G401 (cell line): ENCODE measurements at places on chromosomes 5 and 9.

- DNase-seq: no peak
Measured at GRCh38 chr5:36887532-36887931, 11.0 kb downstream of the NIPBL start.

DNA sequence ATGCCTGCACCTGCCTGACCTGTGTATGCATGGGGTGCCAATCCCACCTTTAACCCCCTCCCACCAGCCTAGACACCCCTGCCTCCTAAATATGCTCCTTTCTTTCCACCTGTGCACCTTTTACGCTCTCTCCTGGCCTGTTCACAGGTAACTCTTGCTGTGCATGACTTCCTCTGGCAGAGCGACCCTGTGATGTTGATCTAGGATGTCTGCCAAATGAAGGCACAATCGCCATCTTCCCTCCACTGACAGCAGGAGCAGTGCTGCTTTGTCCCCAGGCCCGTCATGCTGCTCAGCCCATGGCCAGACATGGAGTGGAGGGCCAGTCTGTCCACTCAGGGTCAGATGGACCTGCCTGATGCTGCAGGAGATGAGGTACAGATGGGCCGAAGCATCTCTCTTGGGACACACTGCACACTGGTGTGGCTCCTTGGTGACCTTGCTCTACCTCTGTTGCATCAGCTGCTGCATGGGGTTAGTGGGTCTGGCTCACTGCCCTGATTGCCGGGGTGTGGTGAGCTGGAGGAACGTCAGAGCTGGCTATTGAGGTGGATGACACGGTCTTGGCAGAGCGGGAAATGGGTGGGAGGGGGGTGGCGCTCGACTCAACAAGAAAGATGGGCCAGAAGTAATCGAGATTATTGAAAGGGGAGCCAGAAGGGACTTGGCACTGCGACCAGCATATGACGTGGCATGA, 101.7 kb upstream of the PITX1 start:
- DNase-seq: no peak

DNA sequence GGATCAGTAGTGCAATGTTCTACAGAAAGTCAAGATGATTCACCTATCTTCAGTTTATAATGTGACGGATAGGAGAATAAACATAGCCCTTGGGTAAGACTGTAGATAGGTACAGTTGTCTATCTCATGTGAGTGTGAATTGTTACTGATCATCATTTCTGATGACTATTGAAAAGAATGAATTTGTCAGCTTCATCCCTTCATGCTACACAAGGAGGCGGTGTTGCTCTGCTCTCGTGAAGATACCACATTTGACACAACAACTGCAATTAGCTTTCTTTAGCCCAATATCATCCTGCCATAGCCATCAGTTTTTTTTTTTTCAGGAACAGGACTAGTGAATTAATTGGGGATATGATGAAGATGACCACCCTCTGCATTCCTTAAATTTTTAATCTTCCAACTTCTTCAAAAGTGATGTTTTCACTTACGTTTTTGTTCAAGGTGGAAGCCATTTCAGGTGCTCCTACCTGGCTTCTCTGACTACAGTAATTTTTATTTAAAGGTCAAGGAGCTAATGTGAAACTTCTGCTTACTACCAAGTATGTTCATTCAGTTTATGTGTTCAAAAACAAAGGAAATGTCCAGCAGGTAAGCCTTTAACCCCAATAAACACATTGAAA, 152.9 kb upstream of the MOCS2 start:
- no peak for DNase-seq

GRCh38 chr5:74556006-74556405, 84.5 kb downstream of the ENC1 start:
- no peak for DNase-seq

GRCh38 chr5:18544421-18544820, 910.2 kb downstream of the TAF11L14 start:
- no peak for DNase-seq

DNA sequence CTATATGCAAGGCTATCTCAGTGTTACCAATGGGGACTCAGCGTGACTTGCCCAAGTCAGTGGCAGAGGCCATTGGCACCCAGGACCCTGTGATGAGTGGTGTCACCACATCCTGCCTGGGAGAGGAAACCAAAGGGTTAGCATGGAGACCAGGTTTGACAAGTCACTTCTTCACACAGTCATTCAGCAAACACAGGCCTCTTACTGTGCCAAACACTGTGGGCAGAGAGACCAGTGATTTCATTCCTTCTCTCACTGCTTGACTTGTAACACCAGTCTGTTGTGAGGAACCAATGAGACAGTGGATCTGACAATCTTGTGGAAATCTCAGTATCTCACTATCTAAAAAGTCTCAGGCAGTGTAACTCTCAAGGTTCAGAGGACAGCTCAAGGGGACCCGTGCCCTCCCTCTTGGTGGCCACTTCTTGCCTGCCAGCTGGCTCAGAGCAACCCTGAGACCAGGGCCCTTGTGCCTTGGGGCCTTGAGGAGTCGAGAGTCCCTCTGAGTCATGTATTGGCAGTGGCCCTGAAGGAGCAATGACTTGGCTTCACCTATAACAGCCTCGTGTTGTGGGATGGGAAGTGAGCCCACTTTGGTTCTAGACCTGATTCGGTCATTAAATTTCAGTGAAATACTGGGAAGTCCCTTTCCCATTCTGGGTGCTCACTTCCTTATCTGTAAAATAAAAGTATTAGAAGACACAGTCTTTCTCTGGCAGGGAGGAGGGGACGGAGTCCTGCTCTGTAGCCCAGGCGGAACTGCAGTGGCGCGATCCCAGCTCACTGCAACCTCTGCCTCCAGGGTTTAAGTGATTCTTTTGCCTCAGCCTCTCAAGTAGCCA, 1.6 kb downstream of the FABP6 start:
- DNase-seq: no peak

DNA sequence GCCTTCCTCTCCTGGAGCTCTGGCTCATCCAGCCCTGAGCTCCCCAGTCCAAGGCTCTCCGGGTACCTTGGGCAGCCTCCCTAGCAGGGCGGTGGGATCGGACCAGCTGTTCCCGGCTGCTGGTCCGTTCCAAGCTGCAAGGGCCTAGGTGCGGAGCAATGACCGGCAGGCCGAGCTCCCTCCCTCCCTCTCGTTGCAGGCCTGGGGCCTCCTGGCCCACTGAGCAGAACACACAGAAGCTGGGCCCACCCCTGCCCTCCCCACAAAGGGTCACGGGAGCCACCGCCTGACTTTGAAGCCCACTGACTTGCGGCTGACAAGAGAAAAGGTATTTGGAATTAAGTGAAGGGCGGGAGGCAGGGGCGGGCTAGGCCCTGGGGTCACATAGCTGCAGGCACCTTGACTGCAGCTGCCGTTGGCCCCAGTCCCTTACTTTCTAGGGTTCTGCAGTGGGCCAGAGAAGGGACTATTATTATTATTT, 104.7 kb upstream of the IER5L start:
- no peak for DNase-seq

DNA sequence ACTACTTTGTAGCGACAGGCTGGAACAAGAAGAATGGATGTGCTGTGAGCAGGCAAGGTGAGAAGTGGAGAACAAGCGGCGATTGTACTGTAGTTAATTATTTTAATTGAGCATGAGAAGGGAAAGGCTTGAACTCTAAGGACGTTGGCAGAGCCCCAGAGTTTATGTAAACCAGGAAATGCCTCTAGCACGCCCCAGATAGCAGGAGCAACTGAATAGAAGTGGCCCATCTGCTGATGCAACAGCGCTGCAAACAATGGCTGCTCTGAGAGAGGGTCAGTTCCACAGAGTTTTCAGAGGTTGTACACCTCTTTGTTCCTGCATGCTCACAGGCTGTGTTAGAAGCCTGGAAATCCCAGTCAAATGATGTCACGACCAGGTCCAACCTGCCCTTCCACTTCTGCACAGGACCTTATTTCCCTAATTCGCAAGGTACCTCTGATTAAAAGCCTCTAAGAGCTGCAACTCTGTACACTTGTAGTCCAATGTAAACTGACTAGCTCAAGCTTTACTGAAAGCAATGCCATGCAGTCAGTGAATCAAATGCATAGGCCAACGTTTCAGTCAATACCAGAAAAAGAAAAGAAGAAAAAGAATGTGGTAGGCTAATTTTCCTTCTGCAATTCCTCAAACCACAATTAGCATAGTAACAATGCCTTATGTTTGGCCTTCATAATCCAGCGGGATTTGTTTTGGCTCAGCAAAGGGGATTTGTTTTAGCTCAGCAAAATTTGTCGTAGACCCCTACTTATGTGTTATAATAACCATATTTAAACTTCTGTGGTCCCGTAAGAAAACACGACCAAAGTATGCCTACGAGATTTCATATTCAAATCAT, 119.6 kb upstream of the RETREG1 start:
- peak; percentile 74 for DNase-seq

DNA sequence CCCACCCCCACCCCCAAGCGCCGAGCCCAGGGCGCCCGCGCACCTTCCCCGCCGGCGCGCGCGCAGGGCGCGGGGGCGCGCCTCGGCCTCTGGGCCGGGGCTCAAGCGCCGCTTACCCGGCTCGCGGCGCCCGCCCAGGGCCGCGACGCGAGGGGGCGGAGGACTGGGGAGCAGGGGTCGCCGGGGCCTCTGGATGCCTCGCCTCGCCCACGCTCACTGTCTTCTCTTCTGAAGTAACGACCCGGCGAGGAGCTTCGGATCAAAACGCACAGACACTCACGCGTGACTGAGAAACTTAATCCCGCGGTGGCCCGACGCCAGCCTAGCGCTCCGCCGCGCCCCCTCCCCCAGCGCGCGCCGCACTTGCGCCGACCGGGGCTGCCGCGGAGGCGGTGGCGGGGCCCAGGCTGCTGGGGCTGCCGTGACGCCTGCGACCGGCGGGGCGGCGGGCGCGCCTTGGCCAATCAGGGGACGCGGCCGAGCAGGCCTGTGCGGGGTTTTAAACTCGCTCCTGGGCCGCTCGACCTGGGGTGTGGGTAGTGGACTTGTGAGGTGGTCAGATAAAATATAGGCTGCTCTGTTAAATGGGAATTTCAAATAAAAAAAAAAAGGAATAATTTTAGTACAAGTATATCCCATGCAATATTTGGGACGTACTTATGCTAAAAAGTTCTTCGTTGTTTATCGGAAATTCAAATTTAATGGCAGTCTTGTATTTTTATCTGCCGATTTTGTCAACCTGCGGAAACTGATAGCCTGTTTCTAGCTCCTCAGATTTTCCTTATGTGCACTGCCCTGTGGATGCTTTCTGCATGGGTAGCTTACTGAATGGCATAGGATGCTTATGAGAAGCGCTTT, at the start of gene MPDZ:
Gene MPDZ (minus strand): TSS at position 409 of the 858 bp plus-strand sequence. CDS start 29,377 bp downstream, outside the sequence.
- peak; percentile 77 for DNase-seq

GRCh38 chr5:133900534-133901270, 67.7 kb downstream of the C5orf15 start:
- DNase-seq: no peak

DNA sequence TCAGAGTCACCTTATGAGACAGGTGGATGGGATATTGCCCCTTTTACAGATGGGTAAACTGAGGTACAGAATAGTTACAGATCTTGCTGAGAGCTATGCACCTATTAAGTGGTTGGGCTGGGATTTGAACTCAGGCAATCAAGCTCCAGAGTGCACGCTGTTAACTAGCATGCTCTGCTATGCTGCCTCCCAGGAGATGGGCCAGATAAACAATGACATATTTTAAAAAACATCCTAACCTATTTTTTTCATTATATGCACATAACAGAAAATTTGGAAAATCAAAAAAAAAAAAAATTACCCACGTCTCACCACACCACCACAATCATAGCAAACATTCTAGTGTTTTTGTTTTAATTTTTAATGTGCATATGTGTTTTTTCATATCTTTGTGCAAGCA, 123.4 kb upstream of the STC2 start:
- DNase-seq: no peak

GRCh38 chr5:176702671-176703641, 55.7 kb downstream of the TSPAN17 start:
- no peak for DNase-seq

GRCh38 chr9:127633216-127633862, 21.3 kb downstream of the STXBP1 start:
- no peak for DNase-seq

DNA sequence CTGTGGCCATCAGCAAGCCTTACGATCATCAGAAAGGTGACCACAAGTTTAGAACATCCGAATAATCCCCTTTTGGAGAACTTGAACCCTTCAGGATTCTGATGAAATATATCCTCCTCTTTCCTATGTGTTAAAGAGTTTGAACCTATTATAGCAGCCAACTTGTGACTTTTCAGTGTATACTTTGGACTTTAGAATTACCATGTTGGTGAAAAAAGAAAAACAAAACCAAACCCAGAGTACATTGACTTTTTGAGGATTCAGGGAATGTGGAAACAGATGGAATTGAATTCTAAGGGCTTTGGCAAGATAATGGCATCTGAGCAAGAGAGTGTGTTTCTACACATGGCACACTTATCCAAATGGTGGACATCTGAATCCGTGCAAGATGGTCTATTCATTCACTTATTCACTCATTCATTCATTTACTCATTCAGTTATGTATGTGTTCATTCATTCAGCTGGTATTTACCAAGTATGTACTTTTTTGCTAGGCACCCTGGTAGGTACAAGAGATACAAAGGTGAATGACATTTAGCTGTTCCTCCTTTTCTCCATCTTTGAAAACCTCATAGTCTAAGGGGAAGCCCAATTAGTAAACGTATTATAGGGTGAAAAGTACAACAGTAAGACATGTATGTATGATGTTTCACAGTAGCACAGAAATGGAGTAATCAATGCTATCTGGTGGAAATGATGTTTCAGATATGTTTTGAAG, 91.8 kb downstream of the PRDM6 start:
- no peak for DNase-seq

- DNase-seq: no peak
Measured at GRCh38 chr9:124857533-124858162, 4.1 kb downstream of the RPL35 start.

DNA sequence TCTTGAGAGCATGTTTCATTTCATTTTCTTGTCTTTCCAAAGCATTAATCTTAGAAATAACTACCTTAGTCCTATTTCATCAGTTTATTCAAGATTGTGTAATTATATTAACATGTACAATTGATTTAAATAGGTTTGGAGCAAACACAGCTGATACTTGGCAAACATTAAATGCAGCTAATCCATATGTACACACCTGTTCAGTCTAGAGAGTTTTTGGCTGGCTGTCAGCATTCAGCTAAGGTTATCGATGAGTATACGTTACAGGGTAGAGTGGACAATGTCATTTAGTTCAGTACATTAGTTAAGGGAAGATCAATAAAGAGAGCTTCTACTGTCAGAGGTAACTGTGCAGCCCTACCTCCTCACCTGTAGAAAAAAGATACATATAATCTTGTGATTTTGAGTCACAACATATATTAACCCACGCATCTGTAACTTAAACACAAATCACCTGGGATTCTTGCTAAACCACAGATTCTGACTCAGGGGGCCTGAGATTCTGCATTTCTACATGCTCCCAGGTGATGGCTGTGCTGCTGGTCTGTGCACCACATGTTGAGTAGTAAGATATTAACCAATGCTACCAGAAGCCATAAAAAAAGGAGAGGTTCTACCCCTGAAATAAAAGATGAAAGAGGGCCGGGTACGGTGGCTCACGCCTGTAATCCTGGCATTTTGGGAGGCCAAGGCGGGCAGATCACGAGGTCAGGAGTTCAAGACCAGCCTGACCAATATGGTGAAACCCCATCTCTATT, 34.1 kb upstream of the PCA3 start:
- DNase-seq: no peak

- DNase-seq: no peak
Measured at GRCh38 chr5:12615141-12615820, 711.0 kb upstream of the CTNND2 start.

GRCh38 chr5:17277907-17278306, 60.5 kb downstream of the BASP1 start:
- no peak for DNase-seq

- DNase-seq: no peak
Measured at GRCh38 chr9:84224246-84224645, 116.3 kb downstream of the SLC28A3 start.
